ENCODE measurements at places on chromosomes 16 and 17.

- no peak for DNase-seq
These were observed 41.7 kb downstream of the ZZEF1 start for GRCh38 chr17:4100883-4101756.

DNA sequence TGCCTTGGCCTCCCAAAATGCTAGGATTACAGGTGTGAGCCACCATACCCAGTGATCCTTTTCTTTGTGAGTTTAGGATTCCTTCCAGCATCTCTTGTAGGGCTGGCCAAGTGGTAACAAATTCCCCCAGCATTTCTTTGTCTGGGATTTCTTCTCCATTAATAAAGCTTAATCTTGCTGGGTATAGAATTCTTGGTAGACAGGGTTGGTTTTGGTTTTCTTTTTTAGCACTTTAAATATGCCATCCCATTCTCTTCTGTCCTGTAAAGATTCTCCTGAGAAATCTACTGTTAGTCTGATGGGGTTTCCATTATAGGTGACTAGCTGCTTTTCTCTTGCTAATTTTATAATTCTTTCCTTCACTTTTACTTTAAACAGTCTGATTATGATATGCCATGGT, 173.0 kb upstream of the TOM1L1 start:
- no peak for DNase-seq

DNA sequence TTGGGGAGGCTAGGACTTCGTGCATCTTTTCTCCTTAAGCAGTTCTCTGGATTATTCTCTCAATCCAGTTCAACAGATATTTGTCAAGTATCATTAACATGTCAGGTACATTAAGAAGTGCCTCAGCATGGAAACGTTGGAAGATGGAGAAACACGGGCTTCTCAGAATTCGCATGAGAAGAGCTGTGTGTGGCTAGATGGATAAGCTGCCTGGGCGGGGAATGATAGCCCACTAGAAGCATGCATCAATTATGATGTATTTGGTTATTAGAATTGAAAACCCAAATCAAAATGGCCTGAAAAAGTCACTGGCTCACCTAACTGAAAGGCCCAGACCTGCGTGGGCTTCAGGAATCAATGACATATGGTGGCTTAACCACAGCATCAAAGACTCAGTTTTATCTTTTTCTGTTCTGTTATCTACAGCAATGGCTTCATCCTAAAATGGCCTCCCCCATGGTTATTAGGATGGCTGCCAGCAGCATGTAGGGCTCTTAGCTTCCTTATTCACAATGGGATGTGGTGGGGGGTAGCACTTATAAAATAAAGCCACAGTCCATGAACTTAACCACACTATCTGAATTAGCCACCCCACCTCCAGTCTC, 43.9 kb downstream of the MMD start:
- DNase-seq: no peak

DNA sequence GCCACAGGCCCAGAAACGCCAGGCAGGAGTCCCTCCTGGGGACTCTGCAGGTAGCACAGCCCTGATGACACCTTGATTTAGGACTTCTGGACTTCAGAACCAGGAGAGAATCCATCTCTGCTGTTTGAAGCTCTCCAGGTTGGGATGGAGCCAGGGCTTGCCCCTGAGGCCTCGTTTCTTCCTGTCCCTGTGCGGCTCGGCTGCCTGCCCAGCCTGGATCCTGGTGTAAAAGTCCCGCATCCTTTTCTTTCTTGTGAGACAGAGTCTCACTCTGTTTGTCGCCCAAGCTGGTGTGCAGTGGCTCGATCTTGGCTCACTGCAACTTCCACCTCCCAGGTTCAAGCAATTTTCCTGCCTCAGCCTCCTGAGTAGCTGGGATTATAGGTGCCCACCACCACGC, 17.9 kb upstream of the CBX4 start:
- DNase-seq: no peak

DNA sequence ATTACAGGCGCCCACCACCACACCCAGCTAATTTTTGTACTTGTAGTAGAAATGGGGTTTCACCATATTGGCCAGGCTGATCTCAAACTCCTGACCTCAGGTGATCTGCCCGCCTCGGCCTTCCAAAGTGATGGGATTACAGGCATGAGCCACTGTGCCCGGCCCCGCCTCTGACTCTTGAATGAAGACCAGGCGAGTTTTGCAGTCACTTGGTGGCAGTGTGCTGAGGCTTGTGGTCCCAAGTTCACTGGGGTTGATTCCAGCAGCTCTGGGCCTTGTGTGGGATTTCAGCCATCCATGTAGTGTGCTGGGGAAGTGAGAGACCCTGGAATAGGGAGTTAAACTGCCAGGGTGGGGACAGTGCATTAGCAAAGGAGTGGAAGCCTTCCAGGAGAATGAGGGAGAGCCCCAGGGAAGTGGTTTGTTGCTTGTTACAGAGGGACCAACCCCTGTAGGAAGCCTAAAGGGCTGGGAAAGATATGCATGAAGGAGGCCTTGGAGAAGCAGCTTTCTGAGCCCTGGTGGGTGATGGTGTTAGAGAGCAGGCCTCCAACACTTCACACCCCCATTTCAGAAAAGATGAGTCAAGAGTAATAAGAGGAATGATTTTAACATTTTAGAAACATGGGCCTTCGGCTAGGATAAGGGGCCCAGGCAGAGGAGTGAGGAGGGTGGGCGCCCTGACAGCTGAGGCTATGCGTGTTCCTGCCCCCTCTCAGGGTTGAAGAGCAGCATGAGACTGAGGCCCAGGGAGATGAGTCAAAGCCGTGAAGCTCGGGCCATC, 14.5 kb downstream of the PSKH1 start:
- DNase-seq: peak; percentile 52

DNA sequence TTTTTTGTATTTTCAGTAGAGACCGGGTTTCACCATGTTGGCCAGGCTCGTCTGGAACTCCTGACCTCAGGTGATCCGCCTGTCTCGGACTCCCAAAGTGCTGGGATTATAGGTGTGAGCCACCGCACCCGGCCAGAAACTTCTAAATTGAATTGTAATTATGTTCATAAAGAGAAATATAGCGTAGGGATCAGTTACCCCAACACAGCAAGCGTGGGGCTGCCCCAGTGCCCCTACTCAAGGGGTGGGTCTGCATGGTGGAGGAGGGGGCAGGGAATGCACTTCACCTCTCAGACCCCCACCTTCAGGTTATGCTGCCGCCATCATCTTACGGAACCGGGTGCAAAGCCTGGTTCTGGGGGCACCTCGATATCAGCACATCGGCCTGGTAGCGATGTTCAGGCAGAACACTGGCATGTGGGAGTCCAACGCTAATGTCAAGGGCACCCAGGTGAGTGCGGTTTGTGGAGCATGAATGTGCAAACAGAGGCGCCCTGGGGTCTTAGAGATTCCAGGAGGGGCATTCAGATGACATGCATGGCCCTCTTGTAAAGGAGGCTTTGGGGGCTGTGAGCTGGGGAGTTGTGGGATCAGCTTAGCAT, 18.0 kb downstream of the ITGAM start:
- DNase-seq: no peak

DNA sequence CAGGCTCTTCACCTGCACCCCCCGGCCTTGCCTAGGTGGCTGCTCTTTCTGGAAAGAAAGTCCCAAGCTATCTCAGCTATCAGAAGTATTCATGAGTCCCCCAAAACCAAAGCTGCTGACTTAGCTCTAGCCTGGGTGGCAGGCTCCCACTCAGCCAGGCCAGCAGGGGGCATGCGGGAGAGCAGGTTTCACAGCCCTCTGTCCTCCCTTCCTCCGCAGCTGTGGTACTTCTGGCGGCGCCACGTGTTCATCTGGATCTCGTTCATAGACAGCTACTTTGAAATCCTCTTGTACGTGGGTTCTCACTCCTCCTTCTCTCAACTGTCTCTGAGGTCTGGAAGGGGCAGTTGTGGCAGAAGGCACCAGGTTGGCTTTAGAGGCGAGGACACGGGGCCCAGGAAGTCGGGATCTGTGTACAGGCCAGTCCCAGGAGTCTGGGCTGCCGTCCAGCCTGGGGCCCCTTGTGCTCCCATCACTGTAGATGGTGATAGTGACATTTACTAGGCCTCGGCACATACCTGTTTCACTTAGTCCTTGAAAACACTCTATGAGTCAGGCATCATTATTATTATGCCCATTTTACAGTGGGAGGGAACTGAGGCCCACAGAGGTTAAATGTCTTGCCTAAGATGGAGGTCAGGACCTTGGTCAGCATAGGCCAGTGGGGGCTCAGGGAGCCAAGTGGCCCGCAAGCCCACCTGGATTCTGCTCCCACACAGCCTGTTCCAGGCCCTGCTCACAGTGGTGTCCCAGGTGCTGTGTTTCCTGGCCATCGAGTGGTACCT, 12.9 kb downstream of the TRPV2 start:
- DNase-seq: peak; percentile 79
